ENCODE measurements at places on chromosomes 16 and 17.

- no peak for DNase-seq
Observed at GRCh38 chr17:12537436-12537835, 128.3 kb upstream of the MYOCD start.

DNA sequence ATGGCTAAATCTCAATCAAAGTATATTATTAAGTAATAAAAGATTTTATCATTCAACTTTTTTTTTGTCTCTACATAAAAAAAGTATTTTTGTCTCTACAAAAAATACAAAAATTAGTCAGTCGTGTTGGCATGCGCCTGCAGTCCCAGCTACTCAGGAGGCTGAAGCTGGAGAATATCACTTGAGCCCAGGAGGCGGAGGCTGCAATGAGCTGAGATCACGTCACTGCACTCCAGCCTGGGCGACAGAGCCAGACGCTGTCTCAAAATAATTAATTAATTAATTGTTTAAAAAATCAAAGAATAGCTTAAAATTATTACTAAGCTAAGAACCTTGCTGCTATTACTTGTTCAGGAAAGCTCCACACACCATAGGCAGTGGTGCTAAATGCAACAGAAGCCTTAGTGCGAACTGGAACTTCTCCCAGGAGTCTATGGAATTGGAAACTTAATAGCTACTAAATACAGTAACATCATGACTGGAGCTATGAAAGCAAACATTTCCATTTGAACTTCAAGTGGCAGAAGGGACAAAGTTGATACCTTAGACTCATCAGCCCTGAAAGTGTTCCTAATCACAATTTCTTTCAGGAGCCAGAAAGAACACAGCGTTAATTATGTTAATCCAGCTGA is 22.6 kb downstream of the ADCY9 start:
- DNase-seq: no peak

DNA sequence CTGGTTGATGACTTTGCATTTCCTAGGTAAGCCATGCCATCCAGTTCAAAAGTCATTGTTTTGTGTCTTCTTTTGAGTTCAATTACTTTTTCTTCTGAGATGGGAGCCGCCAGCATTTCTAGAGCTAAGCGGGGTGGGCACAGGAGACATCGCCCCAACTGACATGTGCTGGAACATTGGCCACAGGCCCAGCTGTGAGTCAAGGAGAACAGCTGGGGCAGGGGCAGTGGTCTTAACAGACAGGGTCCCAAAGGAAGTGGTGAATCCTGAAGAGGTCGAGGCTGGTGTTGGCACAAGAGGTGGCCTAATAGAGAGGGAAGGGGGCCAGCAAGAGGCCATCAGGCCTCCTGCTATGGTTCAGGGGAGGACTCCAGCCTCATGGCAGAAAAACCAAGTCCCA is 17.1 kb downstream of the RAB11FIP4 start:
- DNase-seq: no peak

GRCh38 chr16:75097941-75098901 is 18.4 kb downstream of the LDHD start:
- DNase-seq: no peak

GRCh38 chr17:79574656-79575055 is 36.2 kb downstream of the RBFOX3 start:
- DNase-seq: no peak

- DNase-seq: no peak
Observed at GRCh38 chr17:41548844-41549595, 20.9 kb upstream of the KRT19 start.

DNA sequence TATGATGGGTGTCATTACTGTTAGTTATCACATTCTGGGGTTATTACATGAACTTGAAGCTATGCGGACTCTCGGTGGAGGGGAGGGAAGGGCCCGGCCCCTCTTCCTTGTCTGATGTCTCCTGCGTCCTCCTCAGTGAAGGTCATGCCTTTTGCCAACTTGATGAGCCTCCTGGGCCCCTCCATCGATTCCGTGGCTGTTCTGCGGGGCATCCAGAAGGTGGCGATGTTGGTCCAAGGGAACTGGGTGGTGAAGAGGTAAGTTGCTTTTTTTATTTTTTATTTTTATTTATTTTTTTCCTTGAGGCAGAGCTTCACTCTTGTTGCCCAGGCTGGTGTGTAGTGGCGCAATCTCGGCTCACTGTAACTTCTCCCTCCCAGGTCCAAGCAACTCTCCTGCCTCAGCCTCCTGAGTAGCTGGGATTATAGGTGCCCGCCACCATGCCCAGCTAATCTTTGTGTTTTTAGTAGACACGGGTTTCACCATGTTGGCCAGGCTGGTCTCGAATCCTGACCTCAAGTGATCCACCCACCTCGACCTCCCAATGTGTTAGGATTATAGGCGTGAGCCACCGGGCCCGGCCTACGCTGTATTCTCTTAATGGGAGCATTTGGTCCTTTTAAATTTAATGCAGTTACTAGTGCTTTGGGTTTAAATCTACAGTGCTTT is 21.6 kb downstream of the POLR3E start:
- DNase-seq: no peak

DNA sequence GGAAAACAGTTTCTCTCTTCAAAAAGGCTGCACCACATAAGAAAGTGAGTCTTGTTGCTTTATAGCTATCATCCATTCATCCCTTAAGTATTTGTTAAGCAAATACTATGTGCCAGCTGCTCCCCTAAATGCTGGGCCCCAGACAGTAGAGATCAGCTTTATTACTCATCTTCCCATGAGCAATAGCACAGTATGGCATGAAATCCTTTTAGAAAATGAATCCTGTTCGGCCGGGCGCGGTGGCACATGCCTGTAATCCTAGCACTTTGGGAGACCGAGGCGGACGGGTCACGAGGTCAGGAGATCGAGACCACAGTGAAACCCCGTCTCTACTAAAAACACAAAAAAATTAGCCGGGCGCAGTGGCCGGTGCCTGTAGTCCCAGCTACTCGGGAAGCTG is 99.5 kb downstream of the MYO1D start:
- peak; percentile 37 for DNase-seq

DNA sequence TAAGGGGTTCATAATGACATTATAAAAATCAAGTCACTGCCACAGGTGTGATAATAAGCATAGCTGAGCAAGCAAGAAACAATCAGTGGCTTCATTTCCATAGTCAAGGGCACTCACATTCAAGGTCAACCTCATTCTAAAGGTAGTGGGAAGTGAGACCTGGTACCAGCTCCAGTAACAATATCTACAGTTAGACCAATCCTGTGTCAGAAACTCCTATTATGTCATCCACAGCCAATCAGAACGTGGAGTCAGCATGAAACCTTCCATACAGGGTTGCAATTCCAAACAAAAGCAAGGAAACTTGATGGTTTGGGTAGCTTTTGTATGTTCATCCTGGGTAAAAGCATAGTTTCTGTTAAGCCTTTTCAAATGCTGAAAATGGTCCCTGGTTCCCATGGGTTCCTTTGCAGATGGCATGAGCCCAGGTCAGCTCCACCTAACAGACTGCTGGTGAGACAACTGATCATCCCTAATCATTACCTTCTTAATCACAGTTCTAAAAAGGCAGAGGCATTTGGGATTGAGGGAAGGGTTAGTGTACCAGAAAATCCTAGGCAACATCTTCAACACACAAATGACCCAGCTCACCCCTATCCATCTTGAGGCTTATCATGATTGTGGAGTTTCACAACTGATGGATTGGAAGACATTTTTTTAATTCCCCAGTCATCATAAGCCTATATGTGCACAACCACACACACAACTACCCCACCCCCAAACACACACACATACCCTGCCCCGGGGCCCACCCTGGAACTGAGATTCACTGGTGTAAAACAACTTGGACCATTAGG is 30.4 kb downstream of the TEX2 start:
- no peak for DNase-seq

All from epithelial cell of prostate (primary cell).